ENCODE measurements at places on chromosomes 11 and 22.
A peak's percentile ranks its signal among the peaks of the same experiment; 100 is the strongest.

DNA sequence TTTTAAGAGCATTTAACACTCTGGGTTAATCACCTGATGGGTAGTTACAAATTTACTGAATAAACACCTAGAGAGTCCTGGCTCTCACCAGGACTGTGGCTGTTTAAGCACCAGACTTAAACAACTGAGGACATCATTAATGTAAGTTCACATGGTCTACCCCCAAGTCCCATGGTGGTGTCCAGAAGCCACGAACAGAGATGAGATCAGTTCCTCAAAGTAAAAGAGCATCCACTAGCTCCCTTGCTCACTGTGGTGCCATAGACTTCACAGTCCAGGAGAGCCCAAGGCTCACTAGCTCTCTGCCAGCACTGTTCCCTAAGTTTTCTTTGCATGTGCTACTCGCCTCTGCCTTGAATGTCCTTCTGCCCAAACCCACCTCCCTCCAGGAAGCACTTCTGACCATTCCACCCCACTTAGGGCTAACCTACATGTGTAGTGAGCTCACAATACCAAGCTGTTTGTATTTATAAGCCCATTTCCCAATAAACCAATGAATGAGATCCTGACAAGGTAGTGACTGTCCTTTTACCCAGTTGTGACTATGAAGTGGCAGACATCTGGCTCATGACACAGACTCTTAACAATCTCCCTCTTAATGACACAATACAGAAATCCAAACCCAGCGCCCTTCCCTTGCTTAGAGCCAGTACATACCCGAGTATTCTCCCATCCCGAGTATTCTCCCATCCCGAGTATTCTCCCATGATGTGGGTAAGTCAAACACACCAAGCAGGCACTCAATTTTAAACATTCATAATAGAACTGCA is 15.7 kb downstream of the NAP1L4 start:
- DNase-seq: no peak

DNA sequence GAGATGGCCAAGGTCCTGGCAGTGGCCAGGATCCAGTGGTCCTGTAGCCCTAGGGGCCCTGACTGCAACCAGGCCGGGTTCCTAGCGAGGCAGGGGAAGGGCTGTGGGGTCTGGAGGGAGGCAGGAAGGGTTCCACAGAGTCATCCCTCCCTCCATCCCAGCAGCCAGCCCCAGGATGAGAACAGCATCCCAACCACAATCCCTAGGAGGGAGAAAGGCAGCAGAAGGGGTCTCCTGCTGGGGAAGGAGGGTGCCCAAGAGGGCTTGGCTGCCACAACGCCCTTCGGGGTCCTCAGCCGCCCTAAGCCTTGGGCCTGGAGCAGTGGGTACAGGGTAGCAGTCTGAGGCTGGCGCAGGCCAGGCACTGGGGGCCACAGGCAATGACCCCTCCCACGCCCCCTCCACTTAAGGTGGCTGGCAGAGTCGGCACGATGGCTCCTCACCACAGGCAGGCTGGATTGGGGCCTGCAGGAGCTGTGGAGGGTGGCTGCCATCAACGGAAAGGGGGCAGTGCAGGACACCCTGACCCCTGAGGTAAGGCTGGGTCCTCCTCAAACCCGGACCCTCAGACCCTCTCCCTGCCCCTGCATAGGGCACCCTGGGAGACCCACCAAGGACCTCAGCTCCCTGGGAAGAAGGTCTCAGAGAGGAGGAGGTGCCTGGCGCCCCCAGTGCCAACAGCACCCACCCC is 7.2 kb downstream of the SLC22A12 start:
- no peak for DNase-seq

DNA sequence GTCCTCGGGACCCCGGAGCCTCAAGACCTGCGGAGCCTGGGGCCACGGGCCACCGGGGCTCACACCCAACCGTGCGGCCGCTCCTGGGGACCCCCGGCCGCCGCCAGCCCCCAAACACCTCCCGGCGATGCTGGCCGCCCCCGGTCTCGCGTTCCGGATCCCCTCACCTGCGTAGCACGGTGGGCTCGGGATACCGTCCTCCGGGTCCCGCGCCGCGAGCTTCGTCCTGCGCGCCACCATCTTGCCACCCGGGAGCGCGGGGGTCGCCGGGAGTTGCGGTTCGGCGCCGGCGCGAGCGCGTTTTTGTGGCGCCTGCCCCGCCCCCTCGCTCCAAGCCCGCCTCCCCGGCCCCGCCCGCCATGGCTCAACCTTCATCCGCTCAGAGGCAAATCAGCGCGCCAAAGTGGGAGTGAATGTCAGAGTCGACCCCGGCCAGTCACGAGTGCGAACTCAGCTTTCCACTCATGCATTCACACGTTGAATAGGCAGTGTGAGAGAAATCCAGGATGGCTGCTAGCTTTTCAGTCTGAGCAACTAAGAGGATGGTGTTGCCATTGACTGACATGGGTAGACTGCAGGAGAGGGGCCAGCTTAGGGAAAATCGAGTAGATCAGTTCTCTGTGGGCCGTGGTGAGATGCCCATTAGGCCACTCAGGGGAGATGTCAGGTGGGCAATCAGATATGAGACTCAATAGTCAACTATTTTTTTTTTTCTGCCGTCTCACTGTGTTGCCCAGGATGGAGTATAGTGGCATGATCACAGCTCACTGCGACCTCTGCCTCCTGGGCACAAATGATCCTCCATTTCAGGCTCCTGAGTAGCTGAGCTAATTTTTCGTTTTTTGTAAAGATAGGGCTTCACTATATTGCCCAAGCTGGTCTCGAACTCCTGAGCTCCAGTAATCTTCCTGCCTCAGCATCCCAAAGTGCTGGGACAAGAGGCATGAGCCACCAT is 28.3 kb downstream of the SERHL2 start:
- DNase-seq: peak; percentile 80

DNA sequence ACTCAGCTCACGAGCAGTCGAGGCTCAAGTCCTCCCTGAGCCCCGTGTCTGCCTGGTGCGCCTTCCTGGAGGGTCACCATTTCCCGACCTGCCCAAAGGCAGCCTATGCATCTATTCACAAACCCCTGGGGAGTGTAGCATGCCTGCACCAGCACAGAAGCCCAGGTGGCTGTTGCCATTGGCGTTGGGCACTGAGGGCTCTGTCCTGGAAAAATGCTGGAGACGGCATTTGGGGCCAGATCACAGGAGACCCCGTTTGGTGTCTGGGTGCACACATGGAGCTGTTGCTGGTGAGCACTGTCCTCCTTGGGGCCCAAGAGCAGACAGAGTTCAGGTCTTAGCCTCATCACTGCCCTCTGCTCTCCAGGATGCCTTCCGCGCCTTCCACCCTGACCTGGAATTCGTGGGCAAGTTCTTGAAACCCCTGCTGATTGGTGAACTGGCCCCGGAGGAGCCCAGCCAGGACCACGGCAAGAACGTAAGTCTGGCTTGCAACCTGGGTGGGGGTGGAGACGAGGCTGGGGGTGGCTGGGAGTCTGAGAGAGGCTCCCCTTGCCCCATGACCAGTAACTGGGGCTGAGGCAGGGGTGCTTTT is 9.4 kb downstream of the FADS2 start:
- DNase-seq: no peak

GRCh38 chr11:47928426-47928825 is 51.9 kb upstream of the PTPRJ start:
- peak; percentile 26 for DNase-seq

- DNase-seq: no peak
Observed at GRCh38 chr11:3218483-3219280, at the start of gene MRGPRG. MRGPRG (minus strand) TSS chr11:3218813; CDS start chr11:3218813, 0 bp downstream.

DNA sequence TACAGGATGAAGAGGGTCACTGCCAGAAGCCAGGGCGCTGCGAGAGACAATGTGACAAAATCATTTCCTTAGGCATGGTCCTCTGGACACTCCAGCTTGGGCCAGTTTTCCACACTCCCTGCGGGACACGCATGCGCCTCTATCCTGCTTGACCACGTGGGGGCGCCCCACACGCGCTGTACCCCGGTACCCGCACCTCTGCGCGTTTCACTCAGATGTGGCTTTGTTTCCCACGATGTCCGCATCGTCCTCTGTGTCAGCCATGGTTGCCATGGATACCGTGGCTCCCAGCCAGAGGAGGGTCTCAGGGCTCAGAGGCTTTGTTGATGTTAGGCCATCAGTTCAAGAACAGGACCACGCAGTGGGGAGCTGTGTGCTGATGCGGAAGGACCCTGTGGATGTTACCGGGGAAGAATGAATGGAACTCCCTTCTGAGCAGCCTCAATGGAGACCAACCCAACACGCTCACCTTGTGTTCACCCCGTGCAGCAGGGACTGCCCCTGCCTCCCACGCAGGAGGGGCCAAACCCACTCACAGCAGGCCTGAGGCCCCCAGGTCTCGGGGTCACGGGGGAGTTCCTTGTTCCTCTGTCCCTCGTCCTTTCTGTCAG is 101.1 kb upstream of the SLC22A12 start:
- peak; percentile 71 for DNase-seq

- no peak for DNase-seq
Observed at GRCh38 chr11:47359586-47359985, 7.1 kb upstream of the MYBPC3 start.

DNA sequence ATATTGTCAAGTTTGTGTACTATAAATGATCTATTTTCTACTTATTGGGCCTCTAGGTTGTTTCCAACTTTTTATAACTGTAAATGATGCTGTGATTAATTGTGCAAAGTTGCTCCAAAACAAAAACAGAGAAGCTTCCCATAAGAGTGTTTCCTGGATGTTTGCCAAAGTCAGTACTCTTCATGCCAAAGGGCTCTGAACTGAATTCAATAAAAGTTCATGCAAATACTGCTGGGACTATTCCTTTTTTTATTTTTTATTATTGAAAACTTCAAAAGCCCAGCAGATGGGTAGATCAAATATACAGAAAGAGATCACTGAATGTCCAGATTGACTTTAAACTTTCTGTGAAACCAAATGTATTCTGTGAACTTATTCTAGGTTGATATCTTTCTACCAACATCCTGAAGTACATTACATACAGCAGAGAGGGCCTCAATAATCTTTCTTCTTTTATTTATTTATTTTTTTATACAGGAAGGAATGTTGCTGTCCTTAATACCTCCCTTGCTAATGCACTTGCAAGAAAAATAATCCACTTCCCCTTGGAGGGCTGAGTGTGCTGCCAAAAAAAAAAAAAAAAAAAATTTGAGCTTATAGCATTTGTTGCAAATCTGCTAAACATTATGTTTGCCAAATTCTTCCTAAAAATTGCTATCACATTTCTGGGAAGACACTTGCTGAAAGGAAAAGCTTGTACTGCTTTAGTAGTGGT is 53.0 kb downstream of the CTSC start:
- no peak for DNase-seq

DNA sequence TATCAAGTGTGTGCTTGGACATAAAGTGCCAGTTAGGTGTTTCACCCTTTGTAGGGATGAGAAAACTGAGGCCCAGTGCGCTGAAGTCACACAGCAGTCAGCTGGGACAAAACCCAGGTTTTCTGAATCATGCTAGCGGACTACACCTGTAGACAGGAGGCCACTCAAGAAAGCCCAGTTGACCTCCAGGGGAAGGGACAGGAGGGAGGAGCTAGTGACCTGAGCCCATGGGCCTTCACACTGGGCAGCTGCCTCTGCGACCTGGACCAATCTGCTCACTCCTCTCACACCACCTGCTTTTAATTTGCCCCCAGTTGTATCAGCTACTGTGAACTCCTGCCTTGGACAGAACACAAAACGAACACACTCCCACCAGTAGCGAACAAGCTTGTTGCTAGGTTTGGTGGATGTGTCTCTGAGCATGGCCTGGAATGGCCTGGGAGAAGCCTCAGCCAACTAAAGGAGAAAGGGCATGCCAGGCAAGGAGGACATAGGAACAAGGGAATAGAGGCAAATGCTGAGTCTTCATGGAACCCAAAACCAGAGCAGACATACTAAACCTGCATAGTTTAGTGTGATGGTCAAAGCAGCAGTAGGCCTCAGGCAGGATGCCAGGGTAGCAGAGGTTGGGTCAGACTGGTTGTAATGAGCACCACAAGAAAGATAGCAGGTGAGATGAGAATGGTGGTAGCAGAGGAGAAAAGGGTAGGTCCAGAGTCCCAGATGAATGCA is 7.2 kb downstream of the LMO1 start:
- DNase-seq: no peak
